ENCODE measurements at places on chromosomes 11 and 22. TPM values are rescaled to one million over a fixed set of nuclear protein-coding genes. Genes with fewer than 3 reads are reported as not detected.

ANO5 gene
- total RNA-seq, result 6.7 TPM

TTC12 gene
- 10.9 TPM for total RNA-seq

SLCO2B1 gene
- total RNA-seq, result 0.57 TPM

CCDC81 gene
- 1.0 TPM for total RNA-seq

PARVG gene
- total RNA-seq, result 0.94 TPM

CCND1 gene
- total RNA-seq, result 224 TPM

SYT13 gene
- 15.1 TPM for total RNA-seq

WNT11 gene
- total RNA-seq, result 0.32 TPM

DNA sequence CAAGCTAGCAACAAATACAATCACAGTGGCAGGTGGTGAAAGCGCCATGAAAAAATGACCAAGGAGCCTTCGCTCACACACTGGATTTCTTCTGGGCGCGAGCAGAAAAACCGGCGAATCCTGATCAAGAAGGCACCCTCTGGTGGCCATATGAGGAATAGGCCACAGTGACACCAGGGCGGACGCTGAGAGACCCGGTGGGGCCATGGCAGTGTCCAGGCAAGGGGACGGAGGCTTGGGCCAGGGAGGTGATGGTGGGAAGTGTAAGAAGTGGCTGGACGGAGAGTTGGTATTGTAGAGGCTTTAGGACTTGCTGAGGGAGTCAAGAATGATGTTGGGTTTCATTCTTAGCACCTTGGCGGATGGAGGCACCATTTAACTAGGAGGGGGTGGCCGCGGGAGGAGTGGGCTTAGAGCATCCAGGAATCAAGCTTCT lies 16.9 kb upstream of the RAC2 start:
- peak; percentile 74 for DNase-seq
- peaks cover 4% of the 10 kb centered on the region for H3K36me3 ChIP-seq
- H3K27me3 ChIP-seq, result peaks cover 34% of the 10 kb centered on the region
- peaks cover 19% of the 10 kb centered on the region for H3K4me1 ChIP-seq
- H3K27ac ChIP-seq, result no peak overlapping the region
- H3K4me3 ChIP-seq, result no peak overlapping the region

- H3K4me1 ChIP-seq, result 0 out of 2 replicates have a peak, but pooled peaks cover 2% of the 10 kb centered on the region
- no peak for DNase-seq
- no peak overlapping the region for H3K27ac ChIP-seq
- H3K36me3 ChIP-seq, result no peaks in the 10 kb centered on the region
- no peak overlapping the region for H3K4me3 ChIP-seq
- H3K27me3 ChIP-seq, result no peaks in the 10 kb centered on the region
Measured at GRCh38 chr22:28094771-28095170, 175.7 kb upstream of the PITPNB start.

- no peak overlapping the region for H3K27ac ChIP-seq
- H3K4me3 ChIP-seq, result no peak overlapping the region
- H3K36me3 ChIP-seq, result no peaks in the 10 kb centered on the region
- DNase-seq, result no peak
- no peaks in the 10 kb centered on the region for H3K4me1 ChIP-seq
- no peaks in the 10 kb centered on the region for H3K27me3 ChIP-seq
Measured at GRCh38 chr11:111001081-111001430, 244.5 kb upstream of the POU2AF2 start.

DNA sequence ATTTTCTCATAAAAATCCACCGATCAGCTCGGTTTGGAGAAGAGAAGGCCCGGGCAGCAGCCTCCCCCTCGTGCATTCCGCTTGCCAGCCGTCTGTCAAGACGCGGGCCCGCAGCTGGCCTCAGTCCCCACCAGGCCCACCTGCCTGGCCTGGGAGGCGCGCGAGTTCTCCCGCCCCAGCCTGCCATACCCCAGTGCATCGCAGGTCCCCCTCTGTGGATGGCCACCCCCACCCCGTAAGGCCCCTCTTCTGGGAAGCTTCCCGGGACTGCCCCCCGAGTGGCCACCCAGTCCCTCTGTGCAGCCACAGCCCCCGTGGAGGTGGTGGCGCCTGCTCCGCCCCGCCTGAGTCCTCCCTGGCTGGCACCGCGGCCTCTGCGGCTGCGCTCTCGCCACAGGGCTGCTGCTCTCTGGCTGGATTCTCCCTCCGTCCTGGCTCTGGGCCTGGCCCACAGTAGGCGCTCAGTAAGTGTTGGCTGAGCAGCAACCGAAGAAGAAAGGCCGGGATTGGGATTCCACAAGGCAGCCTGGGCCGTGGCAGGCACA lies 74.0 kb upstream of the TCF20 start:
- H3K27ac ChIP-seq, result no peak overlapping the region
- peak; percentile 63 for DNase-seq
- peaks cover 25% of the 10 kb centered on the region for H3K4me1 ChIP-seq

- H3K27me3 ChIP-seq, result no peaks in the 10 kb centered on the region
- H3K4me1 ChIP-seq, result peaks cover 16% of the 10 kb centered on the region
- H3K27ac ChIP-seq, result no peak overlapping the region
Measured at GRCh38 chr22:35622191-35622913, 5.2 kb upstream of the MB start.

- no peaks in the 10 kb centered on the region for H3K4me1 ChIP-seq
- H3K27me3 ChIP-seq, result 0 out of 2 replicates have a peak, but pooled peaks cover 6% of the 10 kb centered on the region
- no peak overlapping the region for H3K4me3 ChIP-seq
- DNase-seq, result no peak
- no peak overlapping the region for H3K27ac ChIP-seq
- peaks cover 10% of the 10 kb centered on the region for H3K36me3 ChIP-seq
Measured at GRCh38 chr22:42680648-42681047, 31.5 kb upstream of the CYB5R3 start.

DNA sequence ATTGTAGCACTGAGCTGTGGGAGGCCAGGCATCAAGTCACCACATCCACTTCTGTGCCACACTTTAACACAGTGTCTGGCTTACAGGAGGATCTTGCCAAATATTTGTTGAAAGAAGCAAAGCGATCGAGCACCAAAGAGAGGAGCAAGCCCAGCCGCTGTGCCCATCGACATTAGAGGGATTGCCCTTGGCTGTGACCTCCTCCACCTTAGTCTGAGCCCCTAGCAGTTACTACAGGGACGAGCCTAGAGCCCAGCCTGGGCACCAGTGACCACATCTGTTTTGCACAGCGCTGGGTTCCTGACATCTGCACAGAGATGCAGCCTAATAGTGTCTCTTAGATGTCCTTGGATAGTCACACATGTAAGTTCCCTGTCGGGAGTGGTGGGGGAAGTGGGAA lies 17.7 kb downstream of the GRIK4 start:
- H3K27me3 ChIP-seq, result no peaks in the 10 kb centered on the region
- H3K4me1 ChIP-seq, result peaks cover 42% of the 10 kb centered on the region
- H3K27ac ChIP-seq, result peak overlapping the region; percentile 4
- no peak for DNase-seq
- peaks cover 8% of the 10 kb centered on the region for H3K36me3 ChIP-seq

GRCh38 chr11:17986007-17986710 lies 26.7 kb downstream of the SERGEF start:
- DNase-seq, result no peak
- H3K27me3 ChIP-seq, result no peaks in the 10 kb centered on the region
- no peak overlapping the region for H3K27ac ChIP-seq
- H3K4me1 ChIP-seq, result no peaks in the 10 kb centered on the region

- H3K4me1 ChIP-seq, result peaks cover 53% of the 10 kb centered on the region
- no peak overlapping the region for H3K27ac ChIP-seq
- DNase-seq, result no peak
- H3K27me3 ChIP-seq, result no peaks in the 10 kb centered on the region
- peaks cover 14% of the 10 kb centered on the region for H3K36me3 ChIP-seq
Measured at GRCh38 chr22:44759430-44760310, 7.3 kb downstream of the ARHGAP8 start.

- no peaks in the 10 kb centered on the region for H3K27me3 ChIP-seq
- no peak for DNase-seq
- no peak overlapping the region for H3K27ac ChIP-seq
- no peaks in the 10 kb centered on the region for H3K4me1 ChIP-seq
Measured at GRCh38 chr11:59992425-59992824, 24.6 kb upstream of the OOSP4B start.

GRCh38 chr11:61862714-61863547 lies 28.4 kb downstream of the FADS3 start:
- H3K4me1 ChIP-seq, result peaks cover 4% of the 10 kb centered on the region
- H3K4me3 ChIP-seq, result no peak overlapping the region
- H3K36me3 ChIP-seq, result peaks cover 61% of the 10 kb centered on the region
- H3K27me3 ChIP-seq, result no peaks in the 10 kb centered on the region
- no peak overlapping the region for H3K27ac ChIP-seq

- H3K27me3 ChIP-seq, result no peaks in the 10 kb centered on the region
- H3K27ac ChIP-seq, result no peak overlapping the region
- DNase-seq, result no peak
- peaks cover 11% of the 10 kb centered on the region for H3K4me1 ChIP-seq
- no peaks in the 10 kb centered on the region for H3K36me3 ChIP-seq
Measured at GRCh38 chr22:26045860-26046259, 123.4 kb upstream of the SEZ6L start.

- no peak for DNase-seq
- peaks cover 3% of the 10 kb centered on the region for H3K4me1 ChIP-seq
- H3K27ac ChIP-seq, result no peak overlapping the region
Measured at GRCh38 chr11:10377183-10377582, 72.3 kb downstream of the ADM start.

DNA sequence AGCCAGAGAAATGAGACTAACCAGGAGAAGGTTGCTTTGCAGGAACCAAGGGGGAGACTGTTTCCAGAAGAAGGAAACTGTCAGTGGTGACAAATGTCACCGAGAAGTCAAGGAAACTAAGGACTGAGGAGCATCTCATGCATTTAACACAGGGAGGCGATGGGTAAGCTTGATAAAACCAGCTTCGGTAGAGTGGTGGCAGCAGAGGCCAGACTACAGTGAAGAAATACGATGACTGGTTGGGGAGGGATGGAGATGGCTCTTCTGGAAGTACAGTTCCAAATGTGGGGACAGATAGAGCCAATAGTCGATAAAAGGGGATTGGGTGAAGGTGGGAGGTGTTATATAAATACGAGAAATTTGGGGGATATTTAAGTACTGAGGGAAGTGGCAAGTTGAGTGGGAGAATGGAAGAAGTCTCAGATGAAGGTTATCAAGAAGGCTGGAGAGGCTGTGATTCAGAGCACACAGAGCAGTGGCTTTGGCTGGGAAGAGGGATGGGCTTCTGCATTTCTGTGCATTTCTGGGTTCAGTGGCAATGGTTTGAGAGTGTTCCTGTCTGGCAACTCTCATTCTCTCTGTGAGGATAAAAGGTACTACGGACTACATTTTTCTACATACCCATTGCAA lies 29.2 kb downstream of the SC5D start:
- peak; percentile 46 for DNase-seq
- H3K36me3 ChIP-seq, result no peaks in the 10 kb centered on the region
- H3K4me1 ChIP-seq, result peaks cover 24% of the 10 kb centered on the region
- no peak overlapping the region for H3K27ac ChIP-seq

DNA sequence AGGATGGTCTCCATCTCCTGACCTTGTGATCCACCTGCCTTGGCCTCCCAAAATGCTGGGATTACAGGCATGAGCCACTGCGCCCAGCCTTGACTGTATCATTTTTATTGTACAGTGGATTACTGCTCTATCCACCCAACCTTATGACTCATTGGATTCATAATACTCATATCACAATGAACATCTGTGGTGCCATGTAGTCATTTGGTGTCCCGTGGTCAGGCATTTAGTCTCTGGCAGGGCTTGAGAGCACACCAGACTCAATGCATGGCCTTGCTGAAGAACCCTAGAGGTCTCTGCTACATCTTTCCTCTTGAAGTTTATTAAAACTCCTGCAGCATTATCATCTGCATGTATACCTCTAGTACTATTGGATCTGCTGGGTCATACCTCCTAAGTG lies 98.0 kb upstream of the LDLRAD3 start:
- H3K36me3 ChIP-seq, result no peaks in the 10 kb centered on the region
- DNase-seq, result no peak
- H3K27ac ChIP-seq, result no peak overlapping the region
- H3K4me3 ChIP-seq, result no peak overlapping the region

GRCh38 chr11:75776546-75776945 lies 8.0 kb downstream of the DGAT2 start:
- no peak overlapping the region for H3K27ac ChIP-seq
- no peaks in the 10 kb centered on the region for H3K36me3 ChIP-seq
- no peak for DNase-seq

- H3K27ac ChIP-seq, result no peak overlapping the region
- no peaks in the 10 kb centered on the region for H3K27me3 ChIP-seq
- H3K36me3 ChIP-seq, result no peaks in the 10 kb centered on the region
- peak overlapping the region; percentile 45 for H3K4me3 ChIP-seq
- no peak for DNase-seq
Measured at GRCh38 chr22:43090130-43090789, 1.1 kb upstream of the TTLL1 start.

DNA sequence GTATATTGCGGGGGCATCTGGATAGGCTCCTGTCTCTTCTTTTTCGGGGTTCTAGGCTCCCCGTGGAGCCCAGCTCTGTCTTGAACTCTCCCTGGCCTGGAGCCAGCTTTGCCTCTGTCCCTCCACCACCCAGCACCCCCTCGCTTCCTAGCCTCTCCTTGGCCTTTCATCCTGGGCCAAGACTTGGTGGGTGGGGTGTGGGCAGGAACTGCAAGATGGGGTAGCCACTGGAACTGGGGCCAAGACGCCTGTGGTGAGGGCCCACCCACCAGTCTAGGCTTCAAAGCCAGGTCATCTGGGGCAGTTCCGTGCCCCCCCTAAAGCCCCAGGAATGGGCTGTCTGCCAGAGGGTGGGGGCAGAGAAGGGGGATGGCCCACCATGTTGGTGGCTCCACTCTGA lies 1.7 kb upstream of the CRYBB1 start:
- H3K27me3 ChIP-seq, result peaks cover 34% of the 10 kb centered on the region
- H3K27ac ChIP-seq, result no peak overlapping the region
- H3K36me3 ChIP-seq, result no peaks in the 10 kb centered on the region
- H3K4me3 ChIP-seq, result no peak overlapping the region
- DNase-seq, result no peak

- H3K27me3 ChIP-seq, result no peaks in the 10 kb centered on the region
- H3K27ac ChIP-seq, result no peak overlapping the region
- no peak for DNase-seq
- H3K36me3 ChIP-seq, result peaks cover 16% of the 10 kb centered on the region
- H3K4me3 ChIP-seq, result no peak overlapping the region
Measured at GRCh38 chr11:68375766-68376165, 63.4 kb downstream of the LRP5 start.

DNA sequence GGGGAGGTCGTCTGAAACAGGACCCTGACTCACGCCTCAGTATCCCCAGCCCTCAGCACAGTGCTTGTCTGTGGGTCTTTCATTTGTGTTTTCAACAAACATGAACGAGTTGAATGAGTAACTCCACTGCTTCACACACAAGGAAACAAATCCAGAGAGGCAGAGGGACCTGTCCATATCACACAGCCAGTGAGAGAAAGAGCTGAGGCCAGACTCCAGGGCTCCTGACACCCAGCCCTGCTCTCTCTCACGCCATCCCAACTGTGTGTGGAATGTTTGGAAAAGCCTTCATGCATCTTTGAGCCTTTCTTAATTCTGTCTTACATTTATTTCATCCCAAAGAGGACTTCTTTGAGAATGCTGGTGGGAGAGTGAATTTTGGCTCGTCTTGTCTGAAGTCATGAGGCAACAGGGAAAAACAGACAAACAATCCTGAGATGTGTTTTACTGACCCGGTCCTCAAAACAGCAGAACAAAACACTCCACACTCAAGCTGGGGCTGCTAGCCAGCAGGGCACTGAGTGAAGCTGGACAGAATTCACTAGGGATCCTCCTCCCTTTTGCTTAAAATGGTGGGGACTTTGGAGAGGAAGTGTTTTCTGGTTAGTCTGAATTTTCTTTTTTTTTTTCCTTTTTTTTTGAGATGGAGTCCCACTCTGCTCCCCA lies 19.7 kb upstream of the ALG8 start:
- H3K27me3 ChIP-seq, result no peaks in the 10 kb centered on the region
- H3K4me1 ChIP-seq, result no peaks in the 10 kb centered on the region
- no peak overlapping the region for H3K4me3 ChIP-seq
- H3K27ac ChIP-seq, result 0 out of 2 replicates have a peak overlapping the region, but pooled peaks have one; percentile 15
- DNase-seq, result no peak
